Stimulated activated CD4-positive, alpha-beta T cell treated with anti-CD3 and anti-CD28 coated beads, TNF-alpha, amount 100 ng/mL, for 1 hour (primary cell): ENCODE measurements at places on chromosomes 5 and 9.

DNA sequence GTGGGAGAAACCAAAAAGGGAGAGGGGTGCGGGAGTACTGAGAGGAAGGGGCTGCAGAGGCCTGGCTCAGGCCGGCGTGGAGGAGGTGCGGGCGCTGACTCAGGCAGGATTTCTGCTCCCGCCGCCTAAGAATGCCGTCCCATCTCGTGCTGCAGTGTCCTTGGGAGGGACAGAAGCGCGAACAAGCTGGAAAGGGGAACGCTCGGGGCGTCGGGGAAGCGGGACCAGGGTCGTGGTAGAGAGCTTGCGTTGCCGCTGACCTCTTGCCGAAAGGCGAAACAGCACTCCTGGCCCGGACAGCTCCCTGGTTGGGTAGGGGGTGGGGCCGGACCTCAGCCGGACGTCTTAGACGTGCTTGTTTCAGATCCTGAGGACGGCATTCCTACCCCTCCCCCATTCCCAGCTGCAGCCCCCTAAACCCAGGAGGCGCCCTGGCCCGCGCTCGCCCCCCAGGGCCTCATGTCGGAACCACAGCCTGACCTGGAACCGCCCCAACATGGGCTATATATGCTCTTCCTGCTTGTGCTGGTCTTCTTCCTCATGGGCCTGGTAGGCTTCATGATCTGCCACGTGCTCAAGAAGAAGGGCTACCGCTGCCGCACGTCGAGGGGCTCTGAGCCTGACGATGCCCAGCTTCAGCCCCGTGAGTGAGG is 1.1 kb downstream of the RELL2 start:
- peak; percentile 40 for DNase-seq

- DNase-seq = no peak
These were observed 101.9 kb downstream of the PLK2 start for GRCh38 chr5:58357799-58358500.

DNA sequence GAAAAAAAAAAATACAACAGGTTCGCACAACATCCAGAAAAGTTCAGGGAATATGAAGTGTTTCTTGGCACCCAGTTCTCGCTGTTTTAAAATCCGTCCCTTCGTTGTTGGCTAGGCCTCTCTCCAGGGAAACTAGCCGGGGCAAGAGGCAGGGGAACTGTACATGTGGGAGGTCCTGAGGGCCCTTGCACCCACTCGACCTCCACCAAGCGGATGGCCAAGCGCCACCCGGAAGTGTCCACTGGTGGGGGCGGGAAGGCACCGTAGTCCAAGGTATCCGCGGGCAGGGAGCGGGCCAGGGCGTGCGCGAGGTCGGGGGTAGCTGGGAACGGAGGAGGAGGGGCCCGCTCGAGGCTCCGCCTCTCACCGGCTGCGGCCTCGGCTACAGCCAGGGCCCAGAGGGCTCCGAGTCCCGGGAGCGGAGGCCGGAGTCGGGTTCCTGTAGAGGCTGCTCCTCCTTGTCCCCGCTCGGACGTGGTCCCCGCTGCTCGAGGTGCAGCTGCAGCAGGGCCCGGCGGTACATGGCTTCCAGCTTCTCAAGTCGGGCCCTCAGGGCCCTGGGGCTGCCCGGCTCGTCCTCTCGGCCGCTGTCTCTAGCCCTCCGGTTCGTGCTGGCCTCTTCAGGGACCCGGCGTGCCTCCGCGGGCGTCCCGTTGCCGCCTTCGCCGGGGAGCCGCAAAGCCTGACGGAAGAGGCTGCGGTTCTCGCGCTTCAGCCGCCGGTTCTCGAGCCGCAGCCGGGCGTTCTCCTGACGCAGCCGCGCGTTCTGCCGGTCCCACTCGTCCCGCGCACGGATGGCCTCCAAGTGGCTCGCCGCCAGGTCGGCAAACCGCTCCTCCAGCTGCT is 720 bp downstream of the TUSC1 start:
- no peak for DNase-seq

GRCh38 chr5:1292139-1292538 is 2.7 kb downstream of the TERT start:
- no peak for DNase-seq

DNA sequence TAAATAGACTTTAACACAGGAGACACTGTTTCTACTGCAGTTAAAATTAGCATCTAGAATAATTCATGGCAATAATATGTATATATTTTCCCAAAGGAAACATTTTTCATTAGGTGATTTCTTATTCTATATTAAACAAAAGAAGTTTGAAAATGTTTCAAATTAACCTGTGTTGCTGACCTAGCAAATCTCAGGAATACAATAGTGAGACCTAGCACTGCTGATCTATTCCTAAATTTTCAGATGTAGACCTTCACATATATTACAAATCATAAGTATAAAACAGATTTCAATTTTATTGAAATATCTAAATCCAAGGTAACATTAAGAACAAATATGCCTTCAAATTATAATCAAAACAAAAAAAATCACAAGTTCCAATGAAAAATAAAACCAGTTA is 15.1 kb downstream of the LMBRD2 start:
- DNase-seq = no peak

GRCh38 chr5:31671339-31671741 is 32.4 kb downstream of the PDZD2 start:
- no peak for DNase-seq

GRCh38 chr5:138844812-138845513 is 30.2 kb downstream of the LRRTM2 start:
- DNase-seq = no peak
